NCI-H2107 (cell line): ENCODE measurements at places on chromosomes 3 and 15.

- DNase-seq, result no peak
Observed at GRCh38 chr3:177680472-177680821, 483.2 kb upstream of the TBL1XR1 start.

DNA sequence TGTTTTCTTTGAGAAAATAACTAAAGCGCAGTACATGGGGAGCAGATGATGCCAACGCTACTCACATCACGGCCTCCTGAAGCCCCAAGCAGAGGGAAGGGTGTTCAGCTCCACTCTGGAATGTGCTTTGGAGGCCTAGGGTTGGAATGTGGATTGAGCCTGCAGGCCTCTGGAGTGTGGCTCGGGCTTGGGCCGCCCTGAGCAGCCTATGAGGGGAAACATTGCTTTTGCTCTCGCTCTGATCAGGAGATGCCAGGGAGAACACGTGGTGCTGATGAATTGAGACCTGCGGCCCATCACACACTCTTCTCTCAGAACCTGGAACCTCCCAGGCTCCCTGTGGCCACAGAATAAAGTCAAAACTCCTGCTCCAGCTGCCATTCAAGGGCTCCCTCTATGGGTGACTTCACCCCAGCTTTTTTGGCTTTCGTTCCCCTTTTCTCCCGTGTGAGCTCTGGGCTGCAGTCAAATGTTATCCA lies 23.3 kb downstream of the CCDC13 start:
- DNase-seq, result no peak

- DNase-seq, result no peak
Observed at GRCh38 chr3:64009528-64009927, 13.8 kb downstream of the PSMD6 start.

- DNase-seq, result no peak
Observed at GRCh38 chr15:96345560-96346399, 15.3 kb downstream of the NR2F2 start.

DNA sequence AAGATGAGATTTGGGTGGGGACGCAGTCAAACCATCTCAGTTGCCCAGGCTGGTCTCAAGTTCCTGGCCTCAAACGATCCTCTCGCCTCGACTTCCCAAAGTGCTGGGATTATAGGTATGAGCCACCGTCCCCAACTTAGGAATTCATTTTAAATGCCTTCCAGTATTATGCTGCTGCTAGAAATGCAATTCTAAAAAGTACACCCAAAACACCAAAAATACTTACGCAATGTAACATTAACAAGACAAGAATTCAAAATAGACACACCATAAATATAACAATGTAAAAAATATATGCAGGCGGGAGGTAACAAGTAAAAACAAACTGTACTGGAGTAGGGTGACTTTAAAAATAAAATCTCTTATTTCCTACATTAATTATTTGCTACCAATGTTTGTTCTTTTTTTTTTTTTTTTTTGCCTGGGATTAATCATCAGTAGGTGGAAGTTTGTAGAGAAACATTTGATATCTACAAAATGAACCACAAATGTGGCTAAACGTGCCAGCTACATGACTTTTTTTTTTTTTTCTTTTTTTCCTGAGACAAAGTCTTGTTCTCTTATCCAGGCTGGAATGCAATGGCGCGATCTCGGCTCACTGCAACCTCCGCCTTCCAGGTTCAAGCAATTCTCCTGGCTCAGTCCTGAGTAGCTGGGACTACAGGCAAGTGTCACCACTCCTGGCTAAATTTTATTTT lies 56.8 kb downstream of the SETMAR start:
- no peak for DNase-seq

- no peak for DNase-seq
Observed at GRCh38 chr3:142225885-142226215, 465 bp upstream of the GK5 start.

- DNase-seq, result no peak
Observed at GRCh38 chr3:106398891-106399600, 530.2 kb upstream of the CBLB start.

DNA sequence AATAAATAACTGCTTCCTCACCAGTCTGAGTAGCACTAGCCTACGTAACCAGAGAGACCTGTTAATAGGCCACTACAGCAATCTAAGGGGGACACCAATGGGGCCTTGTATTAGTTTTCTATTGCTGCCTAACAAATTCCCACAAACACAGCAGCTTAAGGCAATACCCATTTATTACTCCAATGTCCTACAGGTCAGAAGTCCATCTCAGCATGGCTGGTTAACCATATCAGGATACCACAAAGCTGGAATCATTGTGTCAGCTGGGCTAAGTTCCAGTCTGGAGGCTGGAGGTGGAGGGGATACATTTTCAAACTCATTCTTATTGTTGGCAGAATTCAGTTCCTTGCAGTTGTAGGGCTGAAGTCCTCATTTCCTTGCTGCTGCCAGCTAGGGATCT lies 331.9 kb downstream of the ULK4 start:
- DNase-seq, result no peak

- DNase-seq, result no peak
Observed at GRCh38 chr3:49019941-49020329, 1.6 kb upstream of the DALRD3 start.

DNA sequence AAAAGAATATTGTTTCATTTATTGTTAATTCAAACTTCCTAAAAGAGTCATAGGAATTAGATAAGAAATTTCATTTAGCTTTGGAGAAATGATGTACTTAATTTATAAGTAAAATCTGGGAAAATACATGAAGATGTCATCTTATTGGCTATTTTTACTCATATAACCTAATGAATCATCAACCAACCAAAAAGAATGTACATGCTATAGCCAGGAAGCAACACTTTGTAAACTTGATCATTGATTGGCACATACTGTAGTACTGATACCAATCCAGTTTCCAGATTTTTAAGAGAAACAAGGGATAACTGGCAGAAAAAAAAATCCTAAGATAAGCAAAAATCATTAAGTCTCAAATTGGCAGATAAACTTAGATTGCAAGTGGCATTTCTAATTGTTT lies 207.9 kb upstream of the CDIN1 start:
- no peak for DNase-seq

DNA sequence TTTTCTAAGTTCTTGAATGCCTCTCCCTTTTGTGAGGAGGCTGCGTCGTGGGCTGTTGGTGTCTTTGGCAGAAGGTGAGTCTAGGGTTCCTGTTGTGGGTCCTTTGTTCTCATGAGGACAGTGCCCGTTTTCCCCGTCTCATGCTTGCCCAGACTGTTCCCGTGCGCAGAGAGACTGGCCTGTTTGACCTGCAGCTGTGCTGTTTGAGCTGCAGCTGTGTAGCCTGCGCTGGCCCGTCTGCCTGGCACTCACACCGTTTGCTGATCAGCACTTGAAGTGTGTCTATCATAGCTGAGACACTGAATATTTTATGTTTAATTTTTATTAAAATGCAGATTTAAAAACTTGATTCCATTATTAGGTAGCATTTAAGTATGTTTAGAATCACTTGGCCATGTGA lies 9.9 kb downstream of the GOLGA6L2 start:
- no peak for DNase-seq

DNA sequence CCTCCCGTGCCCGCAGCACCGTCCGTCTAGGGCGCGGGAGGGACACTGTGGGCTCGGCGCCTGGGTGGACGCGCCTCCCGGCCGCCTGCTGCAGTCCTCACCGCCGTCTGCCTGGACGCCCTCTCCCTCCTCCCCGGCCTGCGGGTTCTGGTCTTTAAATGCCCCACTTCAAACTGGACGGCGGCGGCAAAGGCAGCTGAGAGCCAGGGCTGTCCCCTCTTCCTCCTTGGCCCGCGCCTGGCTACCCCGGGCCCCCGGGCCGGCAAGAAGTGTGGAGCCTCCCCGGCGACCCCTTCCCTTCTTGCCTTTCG lies 426 bp downstream of the CBLB start:
- no peak for DNase-seq

GRCh38 chr3:11198070-11198469 lies 43.8 kb downstream of the HRH1 start:
- no peak for DNase-seq
